ENCODE measurements at places on chromosomes 1 and 21.

DNA sequence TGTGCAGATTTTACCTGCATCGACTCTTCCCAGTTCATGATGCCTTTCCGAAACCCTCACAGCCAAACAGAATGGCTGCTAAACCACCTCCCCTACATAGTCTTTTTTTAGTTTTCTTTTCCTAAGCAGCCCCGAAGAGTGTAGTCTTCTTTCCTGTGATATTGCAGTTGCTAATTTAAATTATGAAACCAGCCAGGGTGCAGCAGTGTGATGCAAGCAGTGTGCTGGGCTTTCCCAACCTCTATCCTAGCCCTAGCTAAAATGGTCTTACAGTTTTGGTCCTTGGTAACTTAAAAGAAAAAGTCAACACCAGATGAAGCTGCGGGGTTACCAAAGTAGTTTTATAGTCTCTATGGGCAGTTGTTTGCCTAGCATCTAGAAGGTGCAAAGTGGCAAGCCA lies 82.0 kb upstream of the GCLM start:
- DNase-seq: no peak

GRCh38 chr1:167627865-167628641 lies 2.0 kb upstream of the RCSD1 start:
- peak; percentile 65 for DNase-seq

DNA sequence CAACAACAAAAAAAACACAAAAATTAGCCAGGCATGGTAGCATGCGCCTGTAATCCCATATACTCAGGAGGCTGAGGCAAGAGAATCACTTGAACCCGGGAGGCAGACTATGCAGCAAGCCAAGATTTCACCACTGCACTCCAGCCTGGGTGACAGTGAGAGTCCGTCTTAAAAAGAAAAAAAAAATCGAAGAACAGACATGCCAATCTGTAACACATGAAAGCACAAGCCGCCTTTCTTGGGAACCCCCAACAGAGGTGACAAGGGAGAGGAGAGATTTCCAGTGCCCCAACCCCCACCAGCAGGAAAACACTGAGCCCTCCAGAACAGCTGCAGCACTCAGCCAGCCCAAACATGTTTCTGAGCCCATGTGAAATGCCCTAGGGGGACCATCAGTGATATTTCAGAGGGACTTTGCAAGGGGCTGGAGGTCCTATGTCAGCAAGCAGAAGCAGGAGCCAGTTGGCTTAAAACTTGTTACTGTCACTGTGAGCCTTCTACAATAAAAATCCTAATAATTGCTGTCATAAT lies 14.2 kb upstream of the EFNA1 start:
- DNase-seq: no peak

GRCh38 chr1:6509220-6509918 lies 17.9 kb upstream of the PLEKHG5 start:
- DNase-seq: no peak
